GM12865 (cell line): ENCODE measurements at places on chromosomes 5 and 9.

DNA sequence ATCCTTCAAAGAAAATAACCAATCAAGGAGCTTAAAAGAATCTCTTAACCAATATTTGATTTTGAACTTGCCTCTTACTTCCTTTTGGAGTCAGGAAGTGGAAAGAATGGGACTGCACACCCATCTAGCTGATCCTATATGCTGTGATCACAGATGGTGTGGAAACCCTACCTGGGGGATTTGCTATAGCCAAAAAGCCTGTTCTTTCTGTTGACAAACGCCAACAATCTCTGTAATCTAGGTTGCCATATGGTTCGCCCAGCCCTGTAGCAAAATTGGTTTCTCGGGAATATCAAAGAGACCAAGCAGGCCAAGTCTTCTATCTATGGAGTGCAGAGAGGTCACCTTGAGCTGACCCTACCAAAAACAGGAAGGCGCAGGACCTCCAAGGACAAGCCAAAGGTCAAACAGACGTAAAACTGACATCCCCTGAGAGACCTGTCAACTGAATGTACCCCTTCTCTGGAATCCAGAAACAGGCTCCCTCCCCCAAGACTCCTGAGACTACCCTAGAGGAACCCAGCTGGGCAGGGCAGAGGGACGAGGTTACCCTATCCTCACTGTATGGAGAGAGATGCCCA lies 19.4 kb downstream of the NRG2 start:
- DNase-seq: no peak

DNA sequence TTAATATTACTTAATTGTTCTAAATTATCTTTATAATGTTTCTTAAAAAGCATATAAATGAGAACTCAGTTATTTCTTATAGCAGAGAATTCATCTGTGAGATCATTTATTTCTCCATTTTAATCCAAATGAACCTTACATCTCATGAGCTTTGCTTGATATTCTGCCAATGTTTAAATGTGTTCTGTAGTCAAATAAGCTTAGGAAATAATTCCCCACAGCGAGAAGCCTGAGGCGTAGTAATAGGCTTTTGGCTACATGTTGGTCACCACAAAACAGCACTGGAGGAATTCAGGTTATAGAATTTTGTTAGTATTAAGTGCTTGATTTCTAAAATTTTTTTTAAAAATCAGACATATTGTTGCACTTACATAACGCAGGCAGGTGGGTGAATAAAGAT lies 585.3 kb upstream of the RORB start:
- no peak for DNase-seq

DNA sequence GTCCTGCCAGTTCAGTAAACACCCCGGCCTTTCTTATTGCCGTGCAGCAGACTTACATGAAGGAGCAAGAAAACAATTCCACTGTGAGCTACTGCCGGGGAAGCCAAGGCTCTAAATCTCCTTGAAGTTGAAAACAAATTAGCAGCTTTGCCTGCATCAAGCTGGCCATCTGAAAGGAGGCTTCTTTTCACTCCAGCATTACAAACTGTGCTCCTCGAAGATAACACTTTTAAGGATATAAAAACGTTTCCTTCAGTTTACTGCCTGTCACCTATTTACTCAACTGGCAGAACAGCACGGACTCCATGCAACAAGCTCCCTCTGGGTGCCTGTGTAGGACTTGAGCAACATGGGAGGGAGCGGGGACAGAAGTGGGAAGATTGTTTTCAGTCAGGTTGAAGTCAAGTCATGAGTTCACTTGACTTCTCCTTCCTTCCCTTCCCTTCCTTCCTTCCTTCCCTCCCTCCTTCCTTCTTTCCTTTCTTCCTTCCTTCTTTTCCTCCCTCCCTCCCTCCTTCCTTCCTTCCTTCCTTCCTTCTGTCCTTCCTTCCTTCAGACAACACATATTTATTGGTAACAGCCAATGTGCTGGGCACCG lies 67.4 kb downstream of the ZNF608 start:
- no peak for DNase-seq

DNA sequence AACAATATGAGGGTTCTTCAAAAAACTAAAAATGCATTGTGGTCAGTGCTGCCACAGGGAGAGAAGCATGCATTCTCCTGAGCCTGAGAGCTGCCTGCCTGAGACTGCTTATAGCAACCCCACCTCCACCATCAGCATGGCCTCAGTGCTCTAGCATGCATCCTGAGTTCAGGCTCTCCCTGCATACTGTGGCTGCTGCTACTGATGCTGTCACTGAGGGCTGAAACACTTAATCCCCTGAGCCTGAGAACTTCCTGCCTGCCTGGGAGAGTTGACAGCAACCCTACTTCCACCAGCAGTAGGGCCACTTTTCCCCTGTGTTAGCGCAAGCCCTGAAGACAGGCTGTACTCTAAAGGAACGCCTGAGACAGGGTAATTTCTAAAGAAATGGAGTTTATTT lies 206.0 kb downstream of the FBXO4 start:
- DNase-seq: no peak

- DNase-seq: no peak
These were observed 237.3 kb downstream of the DRD1 start for GRCh38 chr5:175206669-175207068.

GRCh38 chr5:28707706-28708105 lies 1669.3 kb upstream of the CDH9 start:
- no peak for DNase-seq

GRCh38 chr9:69174616-69175463 lies 763 bp downstream of the TJP2 start:
- DNase-seq: peak; percentile 88

- peak; percentile 78 for DNase-seq
These were observed 398 bp downstream of the RAPGEF6 start for GRCh38 chr5:131634666-131634995.

DNA sequence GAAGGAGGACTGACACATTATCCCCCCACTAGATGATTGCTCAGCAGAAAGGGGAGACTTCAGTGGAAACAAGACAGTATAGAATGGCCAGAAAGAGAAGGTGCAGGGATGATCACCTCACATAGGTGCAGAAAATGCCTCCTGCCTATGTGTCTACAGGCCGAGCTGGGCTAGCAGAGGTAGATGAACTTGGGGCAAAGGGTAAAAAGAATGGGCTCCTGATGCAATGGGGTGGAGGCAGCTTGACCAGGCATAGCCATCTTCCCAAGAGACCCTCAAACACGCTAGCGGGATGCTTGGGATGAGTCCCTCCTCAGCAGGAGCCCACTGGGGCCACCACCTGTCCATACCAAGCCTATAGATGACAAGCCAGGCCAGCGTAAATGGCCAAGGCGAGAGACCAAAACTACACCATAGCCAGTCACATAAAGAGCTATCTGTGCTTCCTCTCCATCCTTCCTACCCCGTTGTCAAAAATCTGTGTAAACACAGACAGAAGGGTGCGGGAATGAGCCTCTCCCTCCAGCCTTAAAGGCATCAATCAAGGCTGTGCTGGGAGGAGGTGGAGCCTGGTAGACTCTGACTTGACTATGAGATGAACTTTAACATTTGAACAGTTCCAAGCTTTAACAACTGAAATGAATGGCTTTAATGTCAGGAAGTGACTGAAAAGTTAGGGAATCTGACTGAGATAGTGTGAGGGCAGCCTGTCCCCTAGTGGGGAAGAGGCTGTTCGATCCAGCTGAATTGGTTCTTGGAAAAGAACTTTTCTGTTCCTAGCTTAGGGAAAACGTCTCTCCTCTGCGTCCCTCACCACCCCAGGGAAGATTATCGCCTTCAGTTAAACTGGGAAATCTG lies 10.4 kb downstream of the C9orf152 start:
- DNase-seq: no peak

GRCh38 chr5:103394676-103395075 lies 136.1 kb downstream of the MACIR start:
- DNase-seq: no peak

DNA sequence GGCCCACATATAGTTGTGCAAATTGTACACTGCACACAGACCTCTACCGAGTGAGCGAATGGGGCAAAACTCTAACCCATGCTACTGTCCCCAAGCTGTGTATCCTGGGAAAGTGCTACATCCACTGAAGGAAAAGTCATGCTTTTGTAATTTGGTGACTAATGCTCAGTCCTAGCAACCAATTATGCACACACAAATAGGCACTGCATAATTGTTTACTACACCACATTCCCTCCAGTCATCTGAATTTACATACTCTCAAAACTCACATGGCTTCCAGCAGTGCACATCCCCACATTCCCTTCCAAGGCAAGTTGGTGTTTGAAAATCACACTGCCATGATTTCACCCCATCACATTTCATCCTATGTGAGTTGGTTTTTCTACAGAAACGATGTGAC lies 125.9 kb upstream of the OSMR start:
- DNase-seq: no peak

- no peak for DNase-seq
These were observed 112.3 kb upstream of the SMIM23 start for GRCh38 chr5:171673328-171673727.

DNA sequence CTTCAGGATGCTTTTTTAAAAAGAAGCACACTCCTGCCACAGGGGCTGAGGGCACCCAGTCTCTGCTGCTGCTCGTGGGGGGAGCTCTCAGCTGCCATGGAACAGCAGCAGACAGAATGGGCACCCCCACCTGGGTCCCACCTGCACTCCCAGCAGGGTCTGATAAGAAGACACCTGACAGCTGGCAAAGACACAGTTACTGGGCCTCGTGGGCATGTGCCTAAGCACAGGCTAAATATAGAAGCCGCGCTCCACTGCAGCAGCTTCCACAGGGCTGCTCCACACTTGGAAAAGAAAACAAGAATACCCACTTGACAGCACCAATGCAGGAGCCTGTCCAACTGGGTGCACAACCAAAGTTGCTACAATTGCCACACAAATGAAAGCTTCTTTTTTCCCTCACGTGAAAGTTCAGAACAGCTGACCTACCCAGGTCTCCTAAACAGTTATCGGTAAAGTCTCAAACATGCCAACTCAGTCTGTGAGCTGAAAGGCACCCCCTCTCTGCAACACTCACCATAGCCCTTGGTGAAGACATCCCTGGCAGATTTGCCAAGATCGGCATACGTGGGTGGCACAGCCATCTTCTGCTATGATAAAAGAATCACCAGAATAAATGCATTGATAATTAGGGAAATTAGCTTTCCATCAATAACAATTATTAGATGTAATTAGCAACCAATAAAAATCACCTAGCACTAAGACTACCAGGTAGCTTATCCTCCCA lies 12.2 kb downstream of the VDAC1 start:
- DNase-seq: no peak

DNA sequence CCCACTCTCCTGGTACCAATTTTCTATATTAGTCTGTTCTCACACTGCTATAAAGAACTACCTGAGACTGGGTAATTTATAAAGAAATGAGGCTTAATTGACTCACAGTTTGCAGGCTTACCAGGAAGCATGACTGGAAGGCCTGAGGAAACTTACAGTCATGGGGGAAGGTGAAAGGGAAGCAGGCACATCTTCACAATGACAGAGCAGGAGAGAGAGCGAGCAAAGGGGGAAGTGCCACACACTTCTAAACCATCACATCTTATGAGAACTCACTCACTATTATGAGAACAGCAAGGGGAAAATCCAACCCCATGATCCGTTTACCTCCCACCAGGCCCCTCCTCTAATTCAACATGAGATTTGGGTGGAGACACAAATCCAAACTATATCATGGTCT lies 72.2 kb downstream of the ATG10 start:
- no peak for DNase-seq

- no peak for DNase-seq
These were observed 226.0 kb downstream of the GAS1 start for GRCh38 chr9:86721226-86721781.

- DNase-seq: peak; percentile 59
These were observed 80.2 kb downstream of the NTNG2 start for GRCh38 chr9:132241840-132242620.

DNA sequence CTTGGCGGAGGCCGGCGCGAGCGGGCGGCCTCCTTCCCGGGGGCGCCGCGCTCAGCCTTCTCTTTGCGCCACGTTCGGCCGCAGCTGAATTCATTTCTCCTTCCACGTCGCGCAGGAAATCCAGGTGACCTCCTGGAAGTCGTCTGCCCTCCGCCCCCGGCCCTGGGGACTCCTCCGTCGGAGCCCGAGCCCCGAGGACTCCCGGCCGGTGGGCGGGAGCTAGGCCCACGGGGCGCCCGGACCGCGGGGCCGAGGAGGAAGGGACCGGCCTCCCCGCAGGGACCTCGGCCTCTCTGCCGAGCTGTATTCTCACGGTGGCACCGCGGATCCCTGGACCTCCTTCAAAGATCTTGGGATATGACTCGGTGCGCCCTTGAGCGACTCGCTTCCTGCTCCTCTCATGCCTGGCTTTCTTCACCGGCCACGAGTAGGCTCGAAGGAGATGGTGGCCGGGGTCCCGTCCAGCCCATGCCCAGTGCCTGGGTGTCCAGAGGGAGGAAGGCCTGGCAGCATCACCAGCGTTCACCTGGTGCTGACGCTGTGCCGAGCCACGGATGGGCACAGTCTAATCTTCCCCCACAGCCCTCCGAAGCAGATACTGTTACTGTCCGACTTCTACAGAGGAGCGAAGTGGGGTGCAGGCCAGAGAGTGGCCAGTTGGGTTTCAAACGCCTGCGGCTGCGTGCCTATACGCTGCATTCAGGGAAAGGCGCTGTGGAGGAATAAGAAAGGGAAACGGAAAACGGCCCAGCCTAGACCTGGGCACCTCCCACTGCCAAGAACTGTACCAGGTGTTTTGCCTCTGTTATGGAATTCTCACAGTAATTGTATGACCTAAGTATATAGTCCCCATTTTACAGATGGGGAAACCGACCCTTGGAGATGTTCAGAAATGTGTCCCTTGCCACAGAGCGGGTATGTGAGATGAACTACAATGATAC lies 47.3 kb downstream of the PAX5 start:
- no peak for DNase-seq

DNA sequence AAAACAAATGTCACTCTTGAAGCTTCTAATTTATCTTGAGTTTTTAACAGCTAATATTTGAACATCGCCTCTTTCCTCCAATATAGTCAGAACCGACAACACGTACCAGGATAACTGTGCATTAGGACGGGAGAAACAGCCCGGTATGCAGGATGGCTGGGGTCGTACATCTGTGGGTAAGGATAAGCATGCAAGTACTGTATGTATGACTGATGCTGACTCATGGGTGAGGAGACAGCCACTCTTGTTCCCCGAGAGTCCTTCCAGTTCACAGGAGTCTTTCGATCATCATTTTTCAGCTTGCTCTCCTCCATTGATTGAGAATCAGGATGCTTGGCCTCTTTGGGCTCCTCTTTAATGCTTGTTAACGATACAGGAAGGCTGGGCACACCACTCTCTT lies 102.3 kb downstream of the ZNF608 start:
- DNase-seq: no peak

DNA sequence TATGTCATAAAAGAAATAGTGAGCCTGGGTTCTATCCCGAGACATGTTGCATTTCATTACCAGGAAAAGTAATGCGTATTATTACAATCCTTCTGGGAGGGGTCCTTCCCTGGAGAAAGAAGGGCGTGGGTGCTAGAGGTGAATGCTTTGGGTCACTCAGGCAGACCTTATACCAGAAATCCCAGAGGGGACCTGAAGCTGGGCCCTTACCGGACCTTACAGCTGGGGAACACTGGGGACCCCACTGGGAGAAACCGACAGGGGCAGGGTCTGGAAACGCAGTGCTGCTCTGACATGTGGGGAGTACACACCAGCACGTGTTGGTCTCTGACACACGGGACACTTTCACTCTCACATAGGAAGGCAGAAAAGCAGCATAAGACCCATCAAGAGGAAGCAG lies 71.3 kb downstream of the LMNB1 start:
- DNase-seq: no peak
